ENCODE measurements at places on chromosomes 1 and 21.
A peak's percentile ranks its signal among the peaks of the same experiment; 100 is the strongest.

DNA sequence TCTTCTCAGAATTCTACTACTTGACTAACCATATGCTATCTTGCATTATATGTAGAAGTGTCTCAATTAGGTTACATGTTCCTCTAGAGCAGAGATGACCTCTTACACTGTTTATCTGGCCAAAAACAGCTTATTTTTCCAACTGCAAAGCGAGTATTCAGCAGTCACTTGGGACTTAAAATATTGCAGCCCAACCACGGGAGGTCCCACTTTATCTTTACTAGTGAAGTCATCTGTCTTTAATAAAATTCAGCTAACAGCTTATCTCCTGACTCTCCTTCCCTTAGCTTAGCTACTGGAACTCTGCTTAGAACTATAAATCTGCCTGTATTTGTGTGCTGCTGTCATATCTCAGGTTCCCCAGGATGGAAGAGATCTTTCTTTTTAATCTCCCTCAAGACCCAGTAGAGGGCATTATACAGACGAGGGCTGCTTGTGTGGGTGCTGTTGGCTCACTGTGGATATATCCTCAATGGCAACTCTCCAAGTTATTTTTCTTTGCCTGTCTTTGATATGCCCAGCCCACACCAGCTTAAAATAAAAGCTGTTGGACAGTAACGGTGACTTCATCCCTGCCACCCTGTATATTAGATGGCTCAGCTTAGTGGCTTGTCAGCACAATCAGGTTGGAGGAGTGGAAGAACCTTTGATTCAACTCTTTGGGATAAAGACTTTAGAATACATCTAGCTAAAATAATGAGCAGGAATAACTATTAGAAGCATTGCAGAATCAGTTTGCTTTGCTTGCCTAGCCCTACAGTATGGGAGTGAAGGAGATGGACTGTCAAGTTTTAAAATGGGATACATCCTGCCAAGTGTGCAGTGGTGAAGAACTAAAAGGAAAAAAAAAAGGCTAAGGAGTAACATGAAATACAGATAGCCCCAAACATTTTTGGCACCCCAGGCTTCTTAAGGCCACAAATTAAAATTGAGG lies 9.6 kb downstream of the ENSA start:
- DNase-seq, result peak; percentile 84

DNA sequence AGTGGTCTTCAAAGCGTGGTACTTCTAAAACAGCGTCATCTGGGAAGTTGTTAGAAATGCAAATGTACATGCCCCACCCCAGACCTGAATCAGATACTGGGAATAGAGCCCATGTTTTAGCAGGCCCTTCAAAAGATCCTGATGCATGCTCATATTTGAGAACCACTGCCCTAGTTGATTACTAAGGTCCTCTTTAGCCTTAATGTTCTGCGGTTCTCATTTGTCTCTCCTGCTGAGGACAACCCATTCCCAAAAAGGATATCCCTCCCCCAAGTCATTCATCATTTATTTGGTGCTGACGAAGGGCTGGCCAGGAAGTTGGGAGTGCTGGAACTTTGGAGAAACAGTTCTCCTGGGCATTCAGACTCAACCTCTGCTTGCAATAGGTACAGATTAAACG lies 92.4 kb upstream of the RALGPS2 start:
- peak; percentile 62 for DNase-seq

GRCh38 chr1:223714849-223715603 lies 2.7 kb downstream of the CAPN2 start:
- DNase-seq, result peak; percentile 97

- no peak for DNase-seq
Observed at GRCh38 chr1:183810121-183810520, 5.2 kb downstream of the RGL1 start.

- no peak for DNase-seq
Observed at GRCh38 chr1:36835696-36836095, 198.6 kb downstream of the GRIK3 start.

DNA sequence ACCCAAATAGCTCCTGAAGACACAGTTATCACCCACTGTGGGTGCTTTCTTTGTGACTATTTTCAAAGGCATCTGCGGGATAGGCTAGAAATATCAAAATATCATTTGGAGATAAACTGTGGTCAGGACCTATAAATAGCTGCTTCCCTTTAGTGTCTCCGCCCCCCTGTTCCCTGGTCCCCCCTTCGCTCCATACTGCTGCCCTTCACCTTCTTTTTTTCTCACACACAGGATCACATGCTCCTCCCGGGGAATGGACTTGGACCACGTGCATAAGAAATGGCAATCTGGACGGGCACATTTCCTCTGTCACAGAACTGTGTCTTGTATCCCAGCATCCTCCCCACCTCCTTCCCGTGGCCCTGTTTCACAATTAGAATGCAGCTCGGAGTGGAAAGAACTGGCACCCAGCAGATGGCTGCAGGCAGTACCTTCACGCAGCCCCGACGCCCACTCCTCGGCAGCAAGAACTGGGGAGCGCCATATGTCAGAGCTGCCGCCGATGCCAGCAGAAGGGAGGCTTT lies 68.8 kb upstream of the SSX2IP start:
- no peak for DNase-seq

GRCh38 chr1:211623515-211623914 lies 44.6 kb upstream of the SLC30A1 start:
- DNase-seq, result no peak
